ENCODE measurements at places on chromosomes 6 and 20.
A peak's percentile ranks its signal among the peaks of the same experiment; 100 is the strongest.

- no peak for DNase-seq
Observed at GRCh38 chr6:167275001-167275400, 16.1 kb upstream of the UNC93A start.

- no peak for DNase-seq
Observed at GRCh38 chr6:131001945-131002660, 60.9 kb downstream of the EPB41L2 start.

- DNase-seq = no peak
Observed at GRCh38 chr6:108106261-108106660, 31.7 kb upstream of the OSTM1 start.

DNA sequence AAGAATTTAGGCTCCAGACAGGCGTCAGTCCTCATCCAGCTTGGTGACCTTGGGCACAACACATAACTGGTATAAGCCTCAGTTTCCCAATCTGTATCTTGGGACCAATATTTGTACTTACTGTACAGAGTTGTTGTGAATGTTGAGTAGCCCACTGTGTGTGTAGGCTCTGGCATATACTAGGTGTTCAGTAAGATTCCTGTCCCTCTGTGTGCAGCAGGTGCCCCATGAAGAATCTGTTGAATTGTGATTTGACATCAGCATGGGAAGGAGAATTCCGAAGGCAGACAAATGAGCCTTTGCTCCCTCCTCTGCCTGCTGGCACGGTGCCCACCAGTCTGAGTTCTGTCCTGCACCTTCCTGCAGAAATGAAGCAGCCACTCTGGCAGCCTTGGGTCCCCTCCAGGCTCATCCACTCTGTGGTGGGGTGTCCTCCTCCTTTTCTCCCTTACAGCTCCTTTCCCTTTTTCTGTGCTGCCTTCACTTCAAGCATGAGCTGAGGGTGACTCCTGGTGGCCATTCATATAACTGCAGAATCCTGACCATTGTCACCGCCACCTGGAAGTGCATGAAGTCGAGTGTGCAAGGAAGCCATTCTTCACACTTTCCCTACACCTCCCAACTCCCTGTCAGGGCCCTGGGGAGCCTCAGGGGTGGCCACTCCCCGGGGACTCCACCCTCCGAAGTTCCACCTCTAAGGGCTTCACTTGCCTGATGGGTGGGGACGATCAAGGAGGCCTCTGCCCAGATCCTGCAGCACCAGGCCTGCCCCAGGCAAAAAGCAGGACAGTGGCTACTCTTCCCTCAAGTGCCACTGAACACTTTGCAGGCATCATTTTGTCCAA, 48.2 kb downstream of the MRPL14 start:
- peak; percentile 65 for DNase-seq

GRCh38 chr6:34027445-34027936, 118.4 kb downstream of the GRM4 start:
- peak; percentile 25 for DNase-seq

DNA sequence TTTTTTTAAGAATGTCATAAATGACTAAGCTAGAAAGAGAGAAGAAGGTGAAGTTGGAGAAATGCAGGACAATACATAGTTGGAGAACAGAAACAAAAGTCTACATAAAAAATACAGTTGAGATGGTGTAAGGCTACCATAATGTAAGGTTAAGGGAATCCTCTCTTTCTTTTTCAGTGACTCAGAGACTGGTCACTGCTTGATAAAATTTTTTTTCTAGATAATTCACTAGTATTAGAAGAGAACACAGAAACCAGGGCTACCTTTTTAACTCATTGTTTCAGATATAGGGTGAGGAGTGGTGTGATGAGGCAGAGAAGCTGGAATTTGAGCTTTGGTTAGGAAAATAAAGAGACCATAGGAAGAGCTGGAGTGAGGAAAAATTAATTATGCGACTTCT, 18.2 kb upstream of the EDN1 start:
- peak; percentile 45 for DNase-seq

- DNase-seq = peak; percentile 78
Observed at GRCh38 chr20:62618611-62619529, 23.4 kb upstream of the SLCO4A1 start.

- DNase-seq = peak; percentile 79
Observed at GRCh38 chr6:107110200-107110599, 5.1 kb downstream of the BEND3 start.

GRCh38 chr6:11656491-11656890, 118.9 kb downstream of the TMEM170B start:
- no peak for DNase-seq

DNA sequence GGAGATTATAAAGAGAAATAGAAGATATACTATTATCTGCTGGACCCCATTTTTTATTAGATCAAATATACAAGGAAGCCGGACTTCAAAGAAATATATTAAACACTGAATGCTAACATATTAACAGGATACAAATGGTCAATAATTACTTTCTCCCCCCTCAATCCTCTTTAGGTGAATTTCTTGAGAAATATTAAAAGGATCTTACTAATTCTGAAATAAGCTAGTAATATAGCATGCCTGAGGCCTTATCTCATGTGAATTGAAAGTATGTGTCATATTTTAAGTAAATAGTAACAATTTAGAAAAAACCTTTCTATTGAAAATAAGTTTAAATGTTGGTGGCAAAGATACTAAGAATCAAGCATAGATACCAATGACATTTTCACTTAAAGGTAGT, 954.7 kb upstream of the MAN1A1 start:
- DNase-seq = no peak

- DNase-seq = no peak
Observed at GRCh38 chr20:57402206-57403125, 11.3 kb downstream of the RBM38 start.

- DNase-seq = no peak
Observed at GRCh38 chr6:139231206-139231605, 60.6 kb downstream of the TXLNB start.

DNA sequence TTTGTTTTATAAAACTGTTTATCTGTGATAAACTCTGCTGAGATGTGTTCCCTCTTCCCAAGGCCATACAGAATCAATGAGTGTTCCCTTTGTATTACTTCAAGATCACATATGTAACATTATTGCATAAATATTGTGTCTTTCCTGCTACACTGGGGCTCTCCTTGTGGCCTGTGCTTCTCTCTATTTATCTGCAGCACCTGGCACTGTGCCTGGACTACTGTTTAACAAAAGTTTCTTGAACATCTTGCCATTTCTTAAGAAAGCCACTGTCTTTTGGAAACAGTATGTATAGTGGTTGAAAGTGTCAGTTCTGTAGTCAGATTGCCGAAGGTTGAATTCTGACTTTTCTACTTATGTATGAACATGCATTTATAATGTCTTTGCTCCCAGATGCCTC, 169.0 kb upstream of the SCGN start:
- DNase-seq = no peak

GRCh38 chr6:105326833-105327770, 75.8 kb downstream of the PREP start:
- DNase-seq = no peak

GRCh38 chr6:52384145-52384766, 22.3 kb downstream of the PAQR8 start:
- DNase-seq = no peak

GRCh38 chr20:46767127-46767761, 57.8 kb downstream of the SLC2A10 start:
- DNase-seq = peak; percentile 41

DNA sequence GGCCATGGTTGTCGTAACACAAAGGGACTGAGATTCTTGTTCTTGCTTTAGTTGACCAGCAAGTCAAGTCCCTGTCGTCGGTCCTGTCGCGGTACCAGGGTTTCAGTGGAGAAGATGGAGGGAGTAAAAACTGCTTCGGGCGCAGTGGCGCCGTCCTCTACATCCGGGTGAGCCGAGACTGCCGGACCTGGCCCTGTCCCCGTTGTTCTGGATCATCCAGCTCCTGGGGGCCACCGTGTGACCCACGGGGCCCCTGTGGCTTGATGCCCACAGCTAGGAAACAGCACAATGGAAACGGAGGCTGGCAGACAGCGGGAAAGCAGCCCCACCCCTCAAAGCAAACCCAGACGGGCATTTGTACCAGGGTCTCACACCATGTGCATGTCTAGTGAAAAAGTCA, 15.0 kb downstream of the MTG2 start:
- no peak for DNase-seq

DNA sequence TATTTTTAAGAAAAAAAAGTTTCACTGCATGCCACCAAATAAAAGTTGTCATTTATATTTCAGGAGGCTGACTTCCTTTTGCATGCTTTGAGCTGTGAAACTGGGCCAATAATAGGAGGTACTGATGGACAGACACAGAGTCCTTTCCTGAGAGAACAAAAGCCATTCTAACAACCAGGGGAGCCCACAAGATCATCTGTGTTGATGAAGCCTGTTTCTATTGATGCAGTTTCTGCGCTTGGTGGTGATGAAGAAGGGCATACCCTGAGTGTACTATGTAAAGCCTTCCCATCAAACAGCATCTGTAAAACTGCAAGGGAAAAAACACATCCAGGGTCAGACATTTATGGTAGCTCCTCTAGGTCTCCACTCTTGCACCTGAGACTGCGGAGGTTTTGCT, 34.8 kb downstream of the ABHD12 start:
- no peak for DNase-seq

DNA sequence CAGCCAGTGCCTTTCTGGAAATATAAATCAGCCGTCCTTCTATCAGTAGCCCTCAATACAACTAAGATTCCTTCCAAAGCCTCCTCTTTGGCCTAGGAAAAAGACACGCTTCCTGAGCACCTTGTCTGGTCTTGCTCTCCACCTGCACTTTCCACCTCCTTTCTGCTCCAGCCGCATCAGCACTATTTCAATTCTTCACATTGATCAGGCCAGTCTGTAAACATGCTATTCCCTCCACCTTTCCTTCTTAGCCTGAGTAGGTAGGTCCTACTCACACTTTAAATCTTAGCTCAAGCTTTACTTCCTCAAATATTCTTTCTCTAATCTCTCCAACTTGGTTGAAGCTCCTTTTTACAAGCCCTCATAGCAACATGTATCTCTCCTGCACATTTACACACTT, 11.4 kb downstream of the RANBP9 start:
- no peak for DNase-seq

DNA sequence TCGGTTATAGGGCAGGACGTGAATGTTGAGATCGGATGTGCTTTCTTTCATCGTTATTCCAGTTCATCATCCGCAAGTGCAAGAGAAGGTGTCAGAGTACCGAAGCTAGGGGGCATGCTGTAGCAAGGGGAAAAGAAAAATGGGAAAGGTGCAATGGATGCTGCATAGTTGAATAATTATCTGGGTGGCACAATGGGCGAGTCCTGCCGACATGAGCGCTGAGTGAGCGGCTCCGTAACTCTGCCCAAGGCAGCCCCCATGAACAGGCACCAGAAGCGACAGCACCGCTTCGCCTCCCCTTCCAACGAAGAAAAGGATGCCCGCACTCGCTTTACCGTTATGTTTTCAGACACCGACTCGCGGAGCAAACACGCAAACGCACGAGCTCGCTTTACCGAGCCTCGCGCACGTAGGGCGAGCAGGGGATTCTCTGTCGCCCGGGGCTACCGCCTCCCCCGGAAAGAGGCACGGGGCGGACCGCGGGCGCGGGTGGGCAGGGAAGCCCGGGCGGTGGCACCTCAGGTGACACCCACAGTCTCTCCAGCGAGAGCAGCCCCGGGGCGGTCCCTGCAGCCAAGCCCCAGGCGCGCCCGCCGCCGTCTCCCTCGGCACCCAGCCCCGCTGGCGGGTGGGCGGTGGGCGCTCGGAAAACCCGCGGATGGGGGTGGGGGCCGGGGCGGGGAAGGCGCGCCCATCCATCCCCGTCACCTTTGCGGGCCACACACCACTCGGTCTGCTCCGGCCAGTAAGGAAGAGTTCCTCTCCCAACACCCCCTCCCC, 654 bp downstream of the WASF1 start:
- DNase-seq = peak; percentile 30

DNA sequence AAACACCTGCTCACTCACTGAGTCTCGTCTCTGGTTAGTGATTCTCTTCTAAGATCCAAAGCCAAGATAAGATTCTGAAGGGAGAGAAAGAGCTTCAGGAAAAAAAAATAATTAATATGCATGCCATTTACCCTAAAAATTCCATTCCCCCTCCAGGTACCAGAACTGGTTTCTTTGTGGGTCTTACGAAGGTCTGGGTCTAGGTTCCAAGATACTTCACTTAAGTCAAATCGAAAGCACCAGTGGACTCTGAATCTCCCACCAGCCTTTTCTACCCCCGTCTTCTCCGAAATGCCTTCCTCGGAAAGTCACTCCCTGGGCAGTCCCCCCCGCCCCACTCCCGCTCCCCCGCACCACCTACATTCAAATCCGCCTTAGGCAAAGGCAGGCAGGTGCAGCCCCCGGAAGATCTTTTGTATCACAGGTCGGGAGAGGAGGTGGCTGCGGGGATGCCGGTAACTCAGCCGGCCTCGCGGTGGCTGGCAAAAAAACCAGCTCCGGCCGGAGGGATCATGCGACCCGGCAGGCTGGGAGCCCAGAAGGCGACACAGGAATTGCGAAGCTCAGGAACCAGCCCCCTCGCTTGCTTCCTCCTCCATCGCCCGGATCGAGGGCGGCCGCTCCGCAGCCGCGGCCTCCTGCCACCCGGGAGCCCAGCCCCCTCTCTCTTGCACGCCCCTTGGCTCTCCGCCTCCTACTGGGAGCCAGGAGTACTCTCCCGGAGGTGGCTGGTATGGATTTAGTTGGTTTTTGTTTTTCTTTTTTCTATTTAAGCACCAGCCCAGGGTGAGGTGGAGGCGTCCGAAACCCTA, at the start of gene BCL2L1:
BCL2L1 (minus strand) TSS at position 612 of the 812 bp plus-strand sequence. CDS start 650 bp downstream, outside the sequence.
- DNase-seq = peak; percentile 86

DNA sequence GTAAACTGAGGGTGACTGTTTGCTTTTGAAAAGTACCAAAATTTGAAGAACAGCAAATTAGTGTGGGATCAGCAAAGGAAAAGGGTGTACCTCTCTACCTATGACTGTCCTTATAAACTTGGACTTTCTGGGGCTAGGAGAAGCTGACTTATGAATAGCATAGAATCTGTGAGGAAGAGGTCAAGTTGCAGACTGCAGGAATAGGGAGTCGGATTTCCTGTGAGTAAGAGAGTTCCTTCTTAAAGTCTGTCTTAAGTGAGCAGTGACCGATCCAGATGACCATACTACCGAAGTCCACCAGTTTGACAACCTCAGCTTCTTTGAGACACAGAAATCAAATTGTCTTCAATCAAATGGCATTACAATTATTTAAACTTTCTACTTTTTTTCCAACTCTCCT, 708.7 kb downstream of the UTRN start:
- DNase-seq = no peak

- DNase-seq = no peak
Observed at GRCh38 chr20:63702036-63702665, 5.6 kb downstream of the ARFRP1 start.

GRCh38 chr20:11935212-11936154, 17.8 kb downstream of the BTBD3 start:
- no peak for DNase-seq

- DNase-seq = peak; percentile 77
Observed at GRCh38 chr20:45987108-45987780, 15.2 kb upstream of the ZNF335 start.

DNA sequence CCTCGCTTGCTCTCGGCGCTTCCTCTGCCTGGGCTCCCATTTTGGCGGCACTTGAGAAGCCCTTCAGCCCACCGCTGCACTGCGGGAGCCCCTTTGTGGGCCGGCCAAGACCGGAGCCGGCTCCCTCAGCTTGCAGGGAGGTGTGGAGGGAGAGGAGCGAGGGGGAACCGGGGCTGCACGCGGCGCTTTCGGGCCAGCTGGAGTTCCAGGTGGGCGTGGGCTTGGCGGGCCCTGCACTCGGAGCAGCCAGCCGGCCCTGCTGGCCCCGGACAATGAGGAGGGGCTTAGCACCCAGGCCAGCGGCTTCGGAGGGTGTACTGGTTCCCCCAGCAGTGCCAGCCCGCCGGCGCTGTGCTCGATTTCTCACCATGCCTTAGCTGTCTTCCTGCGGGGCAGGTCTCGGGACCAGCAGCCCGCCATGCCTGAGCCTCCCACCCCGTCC, 10.2 kb upstream of the SRPK1 start:
- no peak for DNase-seq

- no peak for DNase-seq
Observed at GRCh38 chr6:111171577-111172400, 84.5 kb downstream of the SLC16A10 start.
